ENCODE measurements at places on chromosomes 1 and 21. TPM values are rescaled to one million over a fixed set of nuclear protein-coding genes. Genes with fewer than 3 reads are reported as not detected.

- no peak for DNase-seq
These were observed 20.8 kb downstream of the ADAMTS5 start for GRCh38 chr21:26945916-26946675.

DNA sequence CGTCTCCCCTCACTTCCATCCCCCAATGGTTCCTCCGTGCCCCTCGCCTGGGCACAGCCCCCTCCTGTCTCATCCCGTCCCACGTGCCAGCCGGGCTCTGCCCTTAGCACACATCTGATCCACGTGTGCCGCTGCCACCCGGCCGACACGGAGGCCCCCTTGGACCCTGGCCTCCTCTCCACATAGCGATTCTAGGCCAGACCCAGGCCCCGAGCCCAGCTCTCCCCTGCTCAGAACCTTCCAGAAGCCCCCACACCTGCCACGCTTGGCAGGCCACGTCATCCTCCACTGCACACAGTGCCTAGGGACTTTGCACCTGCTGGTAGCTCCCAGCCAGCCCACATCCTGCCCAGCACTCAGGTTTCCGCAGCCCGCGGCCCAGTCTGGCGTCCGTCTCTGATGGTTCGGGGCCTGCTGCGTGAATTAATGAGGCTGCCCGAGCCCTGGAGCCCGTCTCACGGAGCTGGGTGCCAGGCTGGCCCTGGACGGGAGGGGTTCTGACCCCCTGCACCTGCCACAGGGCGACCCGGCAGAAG is 20.1 kb downstream of the PLCH2 start:
- no peak for DNase-seq

The S1PR1 gene
- total RNA-seq, result 0.61 TPM

- no peak for DNase-seq
These were observed 905.7 kb downstream of the LTN1 start for GRCh38 chr21:28086861-28087581.

The LCE6A gene
- total RNA-seq, result not detected

- no peak for DNase-seq
These were observed 8.7 kb upstream of the DOP1B start for GRCh38 chr21:36147911-36148310.

DNA sequence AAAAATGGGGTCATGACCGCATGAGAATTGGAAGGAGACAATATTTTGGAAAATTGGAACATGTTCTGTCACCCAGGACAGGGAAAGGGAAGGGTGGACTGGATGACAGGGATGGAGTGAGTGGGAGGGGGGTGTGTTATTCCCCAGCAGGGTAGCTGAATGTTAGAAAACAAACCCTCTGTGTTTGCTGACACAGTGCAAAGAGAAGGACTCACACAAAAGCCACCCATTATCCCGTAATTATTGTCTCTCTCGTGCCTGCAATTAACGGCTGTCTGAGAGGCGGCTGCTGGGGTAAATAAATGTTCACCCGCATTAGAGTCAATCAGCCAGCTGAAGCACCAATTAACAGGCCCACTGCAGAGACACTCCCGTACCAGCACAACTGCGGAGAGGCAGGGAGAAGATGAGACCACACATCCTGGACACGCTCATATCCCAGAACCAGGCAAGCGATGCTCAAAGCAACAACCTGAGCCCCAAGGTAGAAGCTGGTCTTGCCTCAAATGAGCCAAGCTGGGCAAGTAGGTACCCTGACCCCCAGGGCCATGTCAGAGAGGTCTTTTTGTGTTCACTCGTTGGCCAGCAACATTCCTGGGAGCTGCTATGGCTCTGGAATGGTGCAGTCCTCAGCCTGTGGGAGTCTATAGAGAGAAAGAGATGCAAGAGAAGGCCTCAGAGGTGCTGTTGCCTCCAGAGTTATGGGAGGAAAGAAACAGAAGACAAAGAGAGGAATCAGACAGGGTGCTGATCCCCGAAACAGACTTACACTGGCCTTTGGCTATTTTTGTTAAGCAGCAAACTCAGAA is 19.4 kb downstream of the PLEKHA6 start:
- no peak for DNase-seq

DNA sequence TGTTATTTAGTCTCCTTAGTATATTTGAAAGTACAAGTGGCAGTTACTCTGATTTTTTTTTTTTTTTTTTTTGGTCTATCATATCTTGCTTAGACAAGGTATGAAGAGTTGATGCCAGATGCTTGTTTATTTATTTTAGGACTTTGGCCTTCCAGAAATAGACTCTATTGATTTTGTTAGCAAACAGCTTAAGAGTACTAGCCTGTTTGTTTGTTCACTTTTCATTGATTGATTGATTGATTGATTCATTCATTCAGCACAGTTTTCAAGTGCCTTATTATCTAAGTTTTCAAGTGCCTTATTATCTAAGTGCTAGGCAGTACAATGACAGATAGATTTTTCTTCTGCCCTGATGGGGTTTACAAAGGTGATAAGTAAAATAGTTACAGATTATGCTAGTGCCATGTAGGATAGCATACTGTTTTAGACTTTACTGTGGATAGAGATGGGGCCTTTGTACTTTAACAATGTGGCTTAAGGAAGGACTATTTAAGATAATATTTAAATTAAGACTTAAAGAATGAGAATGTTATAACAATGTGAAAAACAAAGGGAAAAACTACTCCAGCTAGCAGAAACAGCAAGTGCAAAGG is 50.5 kb downstream of the MTF2 start:
- DNase-seq, result no peak

All from HCT116 (cell line).